RPMI7951 (cell line): ENCODE measurements at places on chromosomes 2 and 18. TPM values are rescaled to one million over a fixed set of nuclear protein-coding genes. Genes with fewer than 3 reads are reported as not detected.

- DNase-seq = peak; percentile 68
These were observed 56.8 kb upstream of the SPAG16 start for GRCh38 chr2:213227458-213227857.

GRCh38 chr2:216217904-216218260 lies 108.7 kb downstream of the XRCC5 start:
- DNase-seq = no peak

- DNase-seq = no peak
These were observed 799.0 kb downstream of the DCDC2C start for GRCh38 chr2:4502230-4502843.

DNA sequence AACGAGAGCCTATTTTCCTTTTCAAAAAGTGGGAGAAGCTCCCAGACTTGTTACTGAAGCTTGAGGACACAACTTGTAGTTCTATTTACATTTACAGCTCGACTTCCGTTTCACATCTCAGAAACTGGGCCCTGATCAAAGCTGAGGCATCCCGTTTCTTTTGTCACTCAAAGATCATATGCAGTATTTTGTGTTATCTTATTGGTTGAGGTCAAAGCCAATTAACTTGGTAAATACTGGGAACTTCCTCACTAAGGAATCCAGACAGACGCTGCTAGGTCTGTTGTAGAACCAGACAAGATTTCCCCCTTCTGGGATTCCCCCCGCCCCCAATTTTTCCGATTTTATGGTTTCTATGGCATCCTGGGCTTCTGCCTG lies 50.3 kb downstream of the TSN start:
- no peak for DNase-seq

DNA sequence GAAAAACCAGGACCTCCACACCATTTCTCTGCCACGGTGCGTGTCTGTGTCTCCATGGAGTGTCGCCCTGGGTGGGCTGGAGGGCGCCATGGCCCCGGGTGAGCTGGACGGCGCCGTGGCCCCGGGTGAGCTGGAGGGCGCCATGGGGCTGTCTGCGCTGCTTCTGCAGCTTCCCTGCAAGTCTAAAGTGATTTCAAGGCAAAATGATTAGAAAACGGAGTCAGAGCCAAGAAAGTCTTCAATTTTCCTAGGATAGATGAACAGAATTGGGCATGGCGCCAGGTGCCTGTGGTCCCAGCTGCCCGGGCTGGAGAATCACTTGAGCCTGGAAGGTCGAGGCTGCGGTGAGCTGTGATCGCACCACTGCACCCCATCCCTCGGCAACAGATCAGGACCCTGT lies 27.7 kb upstream of the NFATC1 start:
- DNase-seq = no peak

DNA sequence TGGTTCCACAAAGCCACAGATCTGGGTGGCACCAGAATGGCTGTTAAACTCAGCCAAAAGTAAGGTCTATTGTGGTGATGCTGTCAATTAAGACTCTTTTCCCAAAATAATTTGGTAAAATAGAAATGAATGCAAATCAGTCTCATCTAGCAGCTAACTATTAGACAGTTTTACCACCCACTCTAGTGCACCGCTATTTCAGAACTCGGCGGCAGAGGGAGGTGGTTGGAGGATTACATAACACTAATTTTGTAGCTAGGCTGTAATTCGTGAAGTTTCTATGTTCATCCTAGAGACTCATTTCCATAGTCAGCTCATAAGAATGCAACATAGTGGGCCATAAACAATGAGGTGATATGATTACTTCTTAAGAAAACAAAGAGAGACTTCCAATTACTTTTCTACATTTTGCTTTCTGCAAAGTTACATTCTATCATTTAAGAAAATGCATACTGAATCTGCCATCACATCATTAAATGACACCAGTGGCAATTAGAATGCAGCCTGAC lies 413.8 kb downstream of the FBXO15 start:
- no peak for DNase-seq

DNA sequence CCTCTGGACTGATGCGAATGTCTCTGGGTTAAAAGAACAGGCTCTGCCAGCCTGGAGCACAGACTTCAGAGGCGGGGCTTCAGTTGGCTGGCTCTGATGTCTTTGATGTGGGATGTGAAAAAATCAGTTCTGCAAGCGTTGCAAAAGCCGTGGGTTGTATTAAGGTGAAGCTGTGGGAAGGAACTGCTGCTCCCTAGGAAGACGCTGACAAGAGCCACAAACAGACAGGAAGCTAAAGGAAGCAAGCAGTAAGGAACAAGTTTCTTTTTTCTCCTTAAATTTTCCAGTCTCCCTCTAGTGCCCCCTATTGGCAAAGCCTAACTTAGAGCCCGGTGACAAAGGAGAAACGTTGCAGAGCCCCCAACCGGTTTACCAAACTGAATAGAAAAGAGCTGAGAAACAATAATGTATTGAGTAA lies 239.0 kb downstream of the CCDC178 start:
- DNase-seq = peak; percentile 1

DNA sequence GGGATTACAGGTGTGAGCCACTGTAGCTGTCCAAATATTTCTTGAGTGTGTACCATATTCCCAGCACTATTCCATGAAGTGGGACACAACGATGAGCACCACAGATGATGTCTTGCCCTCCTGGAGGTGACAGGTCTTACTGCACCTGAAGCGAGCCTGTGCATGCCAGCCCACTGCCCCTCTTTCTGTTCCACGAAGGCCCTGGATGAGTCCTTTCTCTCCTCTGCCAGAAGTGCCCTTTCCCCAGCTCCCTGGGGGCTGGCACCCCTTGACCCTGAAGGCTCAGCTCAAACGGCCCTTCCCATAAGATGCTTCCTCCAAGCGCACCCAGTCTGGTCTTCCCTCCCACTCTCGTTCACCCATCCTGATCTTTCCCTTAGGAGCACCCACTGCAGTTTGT lies 5.5 kb downstream of the ATP6V1B1 start:
- no peak for DNase-seq

GRCh38 chr2:9658972-9659371 lies 28.2 kb upstream of the YWHAQ start:
- peak; percentile 89 for DNase-seq

The LDLRAD4 gene
- total RNA-seq = 0.10 and 0.24 TPM in 2 replicates

The CGREF1 gene
- 5.2 and 5.3 TPM in 2 replicates for total RNA-seq

- DNase-seq = peak; percentile 39
These were observed 101.7 kb downstream of the KLHL29 start for GRCh38 chr2:23486684-23487075.

DNA sequence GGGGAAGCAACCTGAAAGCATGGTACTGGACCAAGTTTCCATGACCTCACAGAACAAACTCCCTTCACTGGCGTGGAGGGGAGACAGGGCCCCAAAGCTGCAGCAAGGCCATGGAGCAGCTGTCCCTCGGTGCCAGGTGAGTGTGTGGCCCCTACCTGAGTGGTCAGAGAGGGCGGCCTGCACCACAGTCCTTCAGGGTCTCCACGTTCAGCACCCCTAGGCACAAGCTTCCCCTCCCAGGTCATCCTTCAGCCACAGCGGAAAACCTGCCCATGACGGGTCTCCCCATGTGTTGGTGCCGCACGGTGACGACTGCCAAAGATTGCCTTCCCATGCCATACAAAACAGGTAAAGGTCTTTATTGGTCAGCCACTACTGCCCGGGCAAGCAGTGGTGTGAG lies 201.6 kb downstream of the MGAT5 start:
- DNase-seq = no peak
